NCI-H2107 (cell line): ENCODE measurements at places on chromosomes 5 and 9.

GRCh38 chr9:68947842-68948569, 65.9 kb downstream of the PRKACG start:
- no peak for DNase-seq

DNA sequence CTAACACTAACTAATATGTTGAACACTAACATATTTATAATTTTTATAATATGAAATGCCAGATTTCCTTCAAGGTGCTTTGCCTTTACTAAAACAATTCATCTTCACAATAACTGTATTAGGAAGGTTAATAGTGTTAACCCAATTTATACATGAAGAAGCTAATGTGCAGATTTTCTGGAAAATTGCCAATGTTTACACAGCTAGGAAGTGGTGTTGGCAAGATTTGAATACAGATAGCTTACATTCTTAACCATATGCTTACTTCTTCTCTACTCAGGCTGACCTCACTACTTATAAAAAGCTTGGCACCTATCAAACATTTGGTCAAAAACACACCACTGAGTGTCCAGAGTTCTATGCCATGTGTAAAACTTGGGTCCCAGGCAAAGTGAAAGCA, 445.4 kb upstream of the ITGA1 start:
- no peak for DNase-seq

GRCh38 chr5:97764700-97765099, 581.7 kb upstream of the RIOK2 start:
- DNase-seq: no peak

DNA sequence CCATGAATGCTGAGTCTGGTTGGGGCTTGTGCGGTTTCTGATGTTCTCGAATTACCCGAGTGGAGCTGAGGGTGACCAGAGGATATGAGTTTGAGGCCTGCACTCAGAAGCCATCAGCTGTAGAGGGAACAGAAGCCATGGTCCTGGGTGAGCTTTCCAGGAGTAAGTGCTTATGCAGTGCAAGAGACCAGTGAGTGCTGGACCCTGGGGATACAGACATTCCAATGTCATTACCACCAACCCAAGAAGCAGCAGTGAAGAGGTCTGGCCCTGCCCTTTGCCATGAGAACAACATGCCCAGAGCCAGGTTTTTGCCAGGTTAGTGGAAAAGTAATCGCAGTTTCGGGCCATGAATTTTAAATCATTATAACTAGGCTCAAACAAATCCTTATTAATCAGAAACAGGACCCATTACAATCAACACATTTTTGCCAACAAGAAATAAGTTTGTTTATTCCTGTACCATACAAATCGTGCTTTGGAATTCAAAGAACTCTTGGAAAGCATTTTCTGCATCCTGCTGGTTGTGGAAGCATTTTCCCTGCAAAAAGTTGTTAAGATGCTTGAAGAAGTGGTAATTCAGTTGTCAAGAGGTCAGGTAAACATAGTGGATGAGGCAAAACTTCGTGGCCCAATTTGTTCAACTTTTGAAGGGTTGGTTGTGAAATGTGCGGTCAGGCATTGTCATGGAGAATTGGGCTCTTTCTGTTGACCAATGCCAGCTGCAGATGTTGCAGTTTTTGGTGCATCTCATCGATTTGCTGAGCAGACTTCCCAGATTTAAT, 154.6 kb downstream of the SYK start:
- no peak for DNase-seq

DNA sequence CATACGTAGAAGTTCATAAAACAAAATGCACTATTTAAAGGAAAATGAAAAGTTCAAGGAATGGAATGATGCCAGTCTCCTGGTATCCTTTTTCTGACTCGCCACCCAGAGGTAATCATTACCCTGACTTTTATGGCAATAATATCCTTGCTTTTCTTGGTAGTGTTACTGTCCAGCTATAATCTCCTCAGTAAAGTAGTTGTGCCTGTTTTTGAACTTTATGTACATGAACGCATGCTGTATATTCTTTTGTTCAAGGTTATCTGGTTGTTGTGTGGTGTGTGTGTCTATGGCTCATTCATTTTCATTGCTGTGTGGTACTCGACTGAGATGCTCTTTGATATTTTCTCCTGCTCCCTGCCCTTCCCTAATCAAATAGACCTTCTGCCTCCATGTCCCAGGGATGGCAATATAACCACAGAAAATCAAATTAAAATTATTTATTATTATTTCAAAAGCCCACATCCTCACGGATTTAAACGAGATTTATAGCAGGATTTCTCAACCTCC, 29.2 kb upstream of the FBP1 start:
- DNase-seq: no peak

- no peak for DNase-seq
Observed at GRCh38 chr5:31124651-31125305, 68.7 kb upstream of the CDH6 start.

- no peak for DNase-seq
Observed at GRCh38 chr9:117325831-117326230, 89.0 kb downstream of the ASTN2 start.

DNA sequence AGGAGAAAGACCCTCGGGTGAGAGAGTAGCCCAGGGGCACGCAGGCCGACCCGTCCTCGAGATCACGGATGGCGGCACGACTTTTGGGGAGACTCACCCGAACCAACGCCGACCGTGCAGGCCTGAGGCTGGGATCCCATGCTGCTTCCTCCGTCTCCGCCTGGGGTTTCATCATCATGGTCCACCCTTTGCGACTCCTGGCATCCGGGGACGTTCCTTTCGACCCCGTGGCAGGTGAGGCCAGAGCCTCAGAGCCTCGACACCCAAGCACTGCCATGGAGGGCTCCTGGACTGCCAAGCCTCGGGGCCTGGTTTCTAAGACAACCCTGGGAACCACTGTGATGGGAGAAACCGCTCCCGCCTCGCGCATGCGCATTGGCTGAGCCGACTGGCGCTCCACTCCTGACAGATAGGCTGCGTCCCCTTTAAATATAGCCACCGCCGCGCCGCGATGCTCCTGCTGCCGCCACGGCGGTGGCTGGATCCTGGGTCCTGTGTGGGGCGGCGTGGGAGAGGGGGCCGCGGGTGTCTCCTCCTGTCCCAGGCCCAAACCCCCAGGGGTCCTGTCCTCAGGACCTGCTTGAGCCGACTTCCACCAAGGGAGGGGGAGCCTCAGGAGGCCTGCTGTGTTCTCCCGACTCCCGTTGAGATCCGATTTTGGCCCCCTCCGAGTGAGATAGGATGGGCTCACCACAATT, 481.6 kb downstream of the SPATA31A7 start:
- no peak for DNase-seq

- DNase-seq: no peak
Observed at GRCh38 chr9:36788534-36788933, 215.8 kb downstream of the MELK start.

GRCh38 chr9:92236915-92237314, 56.6 kb downstream of the IARS1 start:
- DNase-seq: no peak

DNA sequence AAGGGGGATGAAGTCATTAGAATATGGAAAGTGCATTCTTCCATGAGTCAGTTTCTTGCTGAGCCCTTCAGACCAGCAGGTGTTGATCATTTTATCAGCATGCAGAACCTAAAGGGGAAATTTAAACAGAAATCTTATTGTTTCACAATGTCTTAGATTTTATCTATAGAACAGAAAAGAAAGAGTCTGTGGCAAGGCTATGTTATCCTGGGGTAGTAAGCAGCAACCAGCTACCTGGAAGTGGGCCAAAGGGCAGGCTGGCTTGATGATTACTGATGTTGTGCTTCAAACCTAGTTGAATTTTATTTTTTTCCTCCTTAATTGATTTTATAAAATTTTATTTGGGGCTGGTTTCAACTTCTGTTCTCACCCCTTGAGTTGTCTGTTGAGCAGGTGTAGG, 101.5 kb downstream of the LRRC70 start:
- DNase-seq: no peak

DNA sequence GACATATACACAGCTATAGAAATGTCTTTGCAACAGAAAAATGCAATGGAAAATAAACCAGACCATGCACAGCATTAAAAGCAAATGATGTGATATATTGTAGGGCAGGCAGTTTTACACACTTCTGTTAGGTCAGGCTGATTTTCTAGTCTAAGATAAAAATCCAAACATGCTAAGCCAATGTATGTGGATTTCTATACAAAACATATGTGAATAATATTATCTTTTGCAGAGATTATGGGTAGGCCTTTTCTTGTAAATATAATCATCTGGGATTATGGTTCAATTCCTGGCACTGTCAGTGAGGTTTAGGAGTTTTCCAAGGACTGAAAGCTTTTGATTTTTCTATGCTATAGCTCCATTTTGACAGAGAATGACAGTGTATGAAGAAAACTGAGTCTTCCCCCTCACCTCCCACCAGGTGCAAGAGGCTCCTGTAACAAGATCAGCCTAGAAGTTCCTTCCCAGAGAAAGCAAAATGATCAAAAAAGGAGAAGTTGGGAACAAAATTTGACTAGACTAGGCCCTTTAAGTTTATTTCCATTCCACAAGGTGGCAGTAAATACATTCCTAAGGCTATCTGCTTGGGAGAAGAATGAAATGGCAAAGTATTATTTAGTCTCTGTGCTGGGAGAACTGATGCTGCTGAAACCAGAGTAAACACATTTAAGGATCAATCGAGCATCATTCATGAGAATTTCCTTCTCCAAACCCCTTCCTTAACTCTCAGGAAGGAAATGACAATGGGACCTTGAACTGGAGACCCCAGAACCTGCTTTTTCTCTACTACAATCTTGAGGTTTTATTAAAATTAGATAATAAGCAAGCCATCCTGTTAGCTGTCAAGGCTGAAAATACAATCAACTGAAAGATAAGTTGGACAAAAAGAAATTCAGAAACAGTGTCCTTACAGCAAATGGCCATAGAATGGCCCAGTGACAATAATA, 133.0 kb upstream of the TUT7 start:
- no peak for DNase-seq

DNA sequence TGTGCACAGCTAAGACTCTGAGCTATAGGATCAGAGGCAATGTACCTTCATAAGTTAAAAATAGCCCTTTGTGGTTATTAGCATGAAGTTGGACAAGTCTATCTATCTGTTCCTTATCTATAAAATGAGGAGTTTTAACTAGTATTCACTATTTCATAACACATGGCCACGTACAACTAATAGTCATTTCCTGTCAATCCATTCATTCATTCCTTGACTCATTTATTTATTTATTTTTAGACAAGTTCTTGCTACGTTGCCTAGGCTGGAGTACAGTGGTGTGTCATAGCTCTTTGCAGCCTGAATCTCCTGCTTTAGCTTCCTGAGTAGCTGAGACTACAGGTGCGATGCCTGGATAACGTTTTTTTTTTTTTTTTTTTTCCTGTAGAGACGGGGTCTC, 92.1 kb downstream of the NR3C1 start:
- no peak for DNase-seq

- DNase-seq: no peak
Observed at GRCh38 chr5:154824070-154824469, 26.3 kb downstream of the FAXDC2 start.

GRCh38 chr9:108033976-108034964, 544.7 kb upstream of the KLF4 start:
- DNase-seq: no peak

DNA sequence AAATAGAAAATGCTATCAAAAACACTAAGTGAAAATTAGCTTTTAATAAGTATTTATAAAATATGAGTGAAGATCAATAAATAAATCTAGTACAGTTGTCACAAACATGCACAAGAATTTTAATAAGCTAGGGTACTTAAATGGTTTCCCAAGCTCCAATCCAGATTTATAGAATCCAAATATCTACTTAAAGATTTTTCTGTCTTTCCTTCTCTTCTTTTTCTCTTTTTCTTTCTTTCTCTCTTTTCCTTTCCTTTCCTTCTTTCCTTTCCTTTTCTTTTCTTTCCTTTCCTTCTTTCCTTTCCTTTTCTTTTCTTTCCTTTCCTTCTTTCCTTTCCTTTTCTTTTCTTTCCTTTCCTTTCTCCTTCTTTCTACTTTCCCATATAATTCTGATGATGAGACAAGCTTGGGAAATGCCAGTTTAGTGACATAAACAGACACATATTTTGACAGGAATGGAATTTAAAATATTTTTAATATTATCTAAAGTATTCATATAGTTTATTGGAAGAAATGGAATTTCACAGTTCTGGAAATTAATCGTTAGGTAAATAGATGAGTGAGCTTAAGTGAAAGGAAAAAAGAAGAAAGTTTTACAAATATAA, 832.8 kb downstream of the NR2F1-AS1 start:
- no peak for DNase-seq

- peak; percentile 31 for DNase-seq
Observed at GRCh38 chr9:100099722-100100042, 639 bp downstream of the INVS start.

GRCh38 chr9:74666625-74667316, 169.6 kb downstream of the RORB start:
- no peak for DNase-seq

DNA sequence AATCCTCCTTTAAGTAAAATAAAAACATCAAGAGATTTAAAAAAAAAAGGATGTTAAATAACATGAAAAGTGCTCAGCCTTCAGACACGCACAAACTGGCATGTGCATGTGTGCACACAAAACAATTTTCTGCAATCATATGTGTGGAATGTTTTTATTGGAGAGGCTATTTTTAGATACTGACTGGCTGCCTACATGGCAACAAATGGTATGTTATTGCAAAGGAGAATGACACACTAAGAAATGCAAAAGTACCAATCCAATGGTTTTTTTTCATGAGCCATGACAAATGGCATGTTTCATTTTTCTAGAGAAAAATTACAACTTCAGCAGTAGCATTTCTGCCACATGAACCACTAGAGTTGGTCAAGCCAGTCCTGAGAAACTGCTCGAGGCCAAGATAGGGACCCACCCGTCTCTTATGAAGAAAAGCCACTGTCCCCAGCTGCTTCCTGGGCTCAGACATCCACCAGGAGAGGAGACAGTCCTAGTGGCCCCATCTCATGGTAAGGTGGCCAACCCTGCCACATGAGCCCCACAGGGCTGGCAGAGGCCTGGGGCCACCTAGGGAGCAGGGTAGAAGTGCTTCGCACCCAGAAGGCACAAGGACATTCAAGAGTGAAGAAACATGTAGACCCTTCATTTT, 116.4 kb downstream of the MYO10 start:
- DNase-seq: no peak
